ENCODE measurements at places on chromosomes 7 and 10. TPM values are rescaled to one million over a fixed set of nuclear protein-coding genes. Genes with fewer than 3 reads are reported as not detected.

DNA sequence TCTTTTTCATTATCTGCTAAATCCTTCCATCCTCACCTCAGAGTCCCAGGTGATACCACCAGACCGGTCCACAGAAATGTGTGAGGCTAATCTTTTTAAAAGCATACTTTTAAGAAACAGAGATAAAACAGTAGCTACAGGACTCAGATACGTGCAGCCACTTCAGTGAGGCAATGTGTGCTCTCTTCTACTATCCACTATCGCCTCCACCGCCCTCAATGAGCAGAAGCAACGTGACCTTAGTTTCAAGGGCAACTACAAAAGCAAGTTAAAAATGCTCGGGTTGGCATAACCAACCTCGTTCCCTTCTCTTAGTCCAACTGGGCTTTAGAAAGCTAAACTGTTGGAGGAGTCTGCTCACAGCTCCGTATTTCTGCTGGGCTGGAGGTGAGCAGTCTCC is 4.2 kb downstream of the FGFR2 start:
- no peak overlapping the region for H3K27ac ChIP-seq
- H3K36me3 ChIP-seq: no peaks in the 10 kb centered on the region
- DNase-seq: no peak
- peaks cover 38% of the 10 kb centered on the region for H3K27me3 ChIP-seq
- H3K4me3 ChIP-seq: no peak overlapping the region

DNA sequence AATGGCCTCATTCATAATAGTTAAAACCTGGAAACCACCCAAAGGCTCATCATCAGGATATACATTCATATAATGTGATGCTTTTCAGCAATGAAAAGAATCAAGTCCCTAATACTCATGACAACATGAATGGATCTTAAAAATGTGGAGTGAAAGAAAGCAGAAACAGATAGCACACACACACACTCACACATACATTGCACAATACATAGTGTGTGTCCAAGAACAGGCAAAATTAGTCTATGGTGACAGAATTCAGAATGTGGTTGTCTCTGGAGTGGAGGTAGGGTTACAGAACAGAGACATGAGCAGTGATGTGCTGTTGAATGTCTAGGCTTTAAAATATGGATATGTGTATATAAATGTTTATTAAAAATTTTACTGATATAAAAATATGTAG is 419.9 kb upstream of the PCDH15 start:
- H3K27me3 ChIP-seq: no peaks in the 10 kb centered on the region
- no peaks in the 10 kb centered on the region for H3K36me3 ChIP-seq
- no peak for DNase-seq
- no peak overlapping the region for H3K27ac ChIP-seq
- no peak overlapping the region for H3K4me3 ChIP-seq
- no peaks in the 10 kb centered on the region for H3K4me1 ChIP-seq

- no peaks in the 10 kb centered on the region for H3K36me3 ChIP-seq
- H3K4me1 ChIP-seq: peaks cover 27% of the 10 kb centered on the region
- no peak overlapping the region for H3K27ac ChIP-seq
- H3K4me3 ChIP-seq: no peak overlapping the region
- H3K27me3 ChIP-seq: no peaks in the 10 kb centered on the region
These were observed 2.5 kb downstream of the RASSF4 start for GRCh38 chr10:44961931-44962750.

- peaks cover 7% of the 10 kb centered on the region for H3K36me3 ChIP-seq
- H3K4me3 ChIP-seq: peak overlapping the region; percentile 19
- peak; percentile 51 for DNase-seq
- H3K27me3 ChIP-seq: no peaks in the 10 kb centered on the region
These were observed 37.9 kb downstream of the VOPP1 start for GRCh38 chr7:55534262-55534915.

DNA sequence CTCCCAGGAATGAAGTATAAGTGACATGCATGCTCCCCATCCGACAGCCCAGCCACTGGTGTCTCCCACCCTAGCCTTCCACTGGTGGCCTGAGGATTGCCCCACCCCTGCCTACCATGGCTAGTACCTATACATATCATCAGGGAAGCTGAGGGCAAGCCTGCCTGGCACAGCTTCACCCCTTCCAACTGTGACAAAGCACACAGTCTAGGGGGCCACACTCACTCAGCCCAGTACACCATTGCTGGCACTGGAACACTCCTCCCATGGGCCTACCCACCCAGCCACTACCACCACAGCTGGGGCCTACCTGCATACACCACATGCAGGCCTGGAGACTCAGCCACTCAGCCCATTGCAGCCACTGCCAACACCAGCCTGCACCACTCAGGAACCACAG is 393.1 kb upstream of the STEAP1 start:
- no peak for DNase-seq
- H3K36me3 ChIP-seq: no peaks in the 10 kb centered on the region
- no peaks in the 10 kb centered on the region for H3K4me1 ChIP-seq
- no peak overlapping the region for H3K4me3 ChIP-seq
- H3K27ac ChIP-seq: no peak overlapping the region

- H3K4me3 ChIP-seq: peak overlapping the region; percentile 32
- no peak overlapping the region for H3K27ac ChIP-seq
- H3K36me3 ChIP-seq: no peaks in the 10 kb centered on the region
- peaks cover 73% of the 10 kb centered on the region for H3K4me1 ChIP-seq
- no peak for DNase-seq
- H3K27me3 ChIP-seq: peaks cover 97% of the 10 kb centered on the region
These were observed 2.5 kb downstream of the LBX1 start for GRCh38 chr10:101226491-101227428.

GRCh38 chr7:99194301-99194700 is 13.6 kb downstream of the KPNA7 start:
- no peak overlapping the region for H3K27ac ChIP-seq
- H3K4me3 ChIP-seq: no peak overlapping the region
- H3K27me3 ChIP-seq: peaks cover 5% of the 10 kb centered on the region
- H3K36me3 ChIP-seq: no peaks in the 10 kb centered on the region
- H3K4me1 ChIP-seq: no peaks in the 10 kb centered on the region
- no peak for DNase-seq

DNA sequence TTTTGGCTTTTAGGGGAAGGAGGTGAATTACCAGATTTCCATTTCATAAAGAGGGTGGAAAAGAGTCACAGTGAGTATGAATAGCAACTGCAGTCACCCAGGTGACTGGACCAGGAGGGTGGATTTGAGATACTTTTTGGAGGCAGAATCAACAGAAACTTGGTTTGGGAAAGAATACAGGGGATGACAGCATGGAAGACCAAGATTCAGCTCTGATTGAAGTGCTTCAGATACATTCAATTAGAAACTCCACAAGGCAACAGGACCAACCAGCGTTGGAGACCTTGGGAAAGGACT is 83.0 kb downstream of the SGMS1 start:
- no peaks in the 10 kb centered on the region for H3K27me3 ChIP-seq
- H3K4me1 ChIP-seq: peaks cover 34% of the 10 kb centered on the region
- no peak overlapping the region for H3K4me3 ChIP-seq
- no peaks in the 10 kb centered on the region for H3K36me3 ChIP-seq
- no peak for DNase-seq

Gene KIF11
- 0.47 TPM for total RNA-seq

Gene PIK3AP1
- total RNA-seq: 0.58 TPM

Measured in CD4-positive, alpha-beta T cell (primary cell).